Fibroblast of pulmonary artery (primary cell): ENCODE measurements at places on chromosomes 7 and 10.

GRCh38 chr7:20778063-20778721 is 8.5 kb downstream of the SP8 start:
- peak; percentile 35 for DNase-seq

GRCh38 chr10:15293862-15294842 is 76.9 kb downstream of the FAM171A1 start:
- DNase-seq, result peak; percentile 29

GRCh38 chr10:96706331-96706853 is 13.9 kb downstream of the PIK3AP1 start:
- DNase-seq, result no peak

DNA sequence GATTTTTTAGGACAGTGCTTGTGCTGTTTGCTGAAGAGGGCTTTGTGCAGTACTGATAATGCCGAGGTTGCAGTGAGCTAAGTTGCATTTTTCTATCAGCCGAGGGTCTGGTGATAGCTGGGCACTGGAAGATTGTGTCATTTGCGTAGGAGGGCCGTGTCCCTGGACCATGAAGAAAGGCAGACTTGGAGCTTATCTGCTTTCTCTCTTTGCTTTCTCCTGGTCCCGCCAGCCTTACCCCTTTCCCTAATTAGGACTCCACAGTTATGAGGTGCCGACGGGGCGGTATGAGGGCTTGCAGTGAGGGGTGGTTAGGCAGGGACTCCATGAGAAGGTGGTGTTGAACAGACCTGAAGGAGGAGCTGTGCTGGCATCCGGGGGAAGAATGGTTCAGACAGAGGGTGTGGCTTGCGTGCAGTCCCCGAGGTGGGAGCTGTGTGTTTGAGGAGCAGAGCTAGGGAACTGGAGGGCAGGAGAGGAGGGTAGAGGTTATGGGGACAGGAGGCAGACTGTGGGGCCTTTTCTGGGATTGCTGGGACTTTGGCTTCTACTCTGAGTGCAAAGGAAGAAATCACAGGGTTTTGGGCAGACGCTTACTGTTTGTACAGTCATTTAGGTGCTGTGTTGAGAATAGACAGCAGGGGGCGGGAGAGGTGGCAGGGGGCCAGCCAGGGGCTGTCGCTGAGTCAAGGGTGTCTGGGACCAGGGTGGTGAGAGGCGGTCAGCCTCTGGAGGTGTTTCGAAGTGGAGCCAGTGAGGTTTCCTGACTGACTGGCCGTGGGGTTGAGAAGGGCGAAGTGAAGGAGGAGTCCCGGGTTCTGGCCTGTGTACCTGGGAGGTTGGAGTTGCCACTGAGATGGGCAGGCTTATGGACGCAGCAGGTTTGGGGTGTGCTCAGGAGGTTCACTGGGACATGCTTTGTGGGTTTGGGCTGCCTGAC is 43.4 kb downstream of the PRF1 start:
- DNase-seq, result peak; percentile 58

DNA sequence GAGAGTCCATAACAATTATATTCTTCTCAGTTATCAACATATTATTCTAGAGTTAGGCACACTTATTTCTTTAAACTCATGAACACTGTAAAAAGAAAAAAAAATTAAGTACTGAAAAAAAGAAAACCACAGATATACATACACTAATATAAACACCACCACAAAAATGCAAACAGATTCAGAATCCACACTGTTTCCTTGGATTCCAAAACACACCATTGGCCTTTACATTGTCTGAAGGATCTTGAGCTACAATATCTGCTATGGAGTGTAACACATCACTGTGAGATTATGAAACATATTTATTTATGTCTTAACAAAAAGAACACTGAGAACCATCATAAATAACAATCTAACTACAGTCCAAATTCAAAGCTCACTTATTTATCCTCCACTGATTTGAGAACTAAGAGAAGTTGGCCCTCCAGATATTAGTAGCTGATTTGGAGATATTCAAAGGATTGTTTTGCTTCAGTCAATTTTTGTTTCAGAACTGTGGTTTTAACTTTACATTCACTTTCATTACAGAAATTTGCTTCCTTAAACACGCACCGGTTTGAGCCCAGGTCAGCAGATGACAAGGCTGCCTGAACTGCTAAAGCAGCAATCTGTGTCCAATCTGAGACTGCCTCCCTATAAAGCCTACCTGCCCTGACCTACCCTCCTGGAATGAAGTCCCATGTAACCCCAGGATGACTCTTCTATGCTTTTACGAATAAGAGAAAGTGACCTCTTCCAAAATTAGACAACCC is 47.0 kb upstream of the CDK1 start:
- no peak for DNase-seq

DNA sequence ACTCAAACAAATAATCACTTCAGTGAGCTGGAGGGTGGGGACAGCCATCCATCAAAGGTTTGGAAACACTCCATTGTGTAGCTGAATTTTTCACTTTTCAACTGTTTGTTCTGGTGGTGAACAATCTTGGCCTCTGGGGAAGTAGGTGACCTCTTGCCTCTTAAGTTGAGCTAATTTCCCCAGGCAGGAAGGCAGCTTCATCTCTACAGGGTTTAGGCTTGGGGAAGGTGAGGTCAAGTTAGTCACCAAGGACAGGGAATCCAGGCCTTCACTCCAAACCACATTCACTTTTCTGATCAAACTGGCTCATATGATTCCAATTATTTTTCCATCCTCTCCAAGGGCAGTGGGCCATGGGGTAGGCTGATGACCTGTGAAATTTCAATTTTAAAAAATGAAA is 138.3 kb upstream of the HABP2 start:
- DNase-seq, result no peak

GRCh38 chr10:83037653-83038052 is 1101.7 kb upstream of the GHITM start:
- peak; percentile 2 for DNase-seq

DNA sequence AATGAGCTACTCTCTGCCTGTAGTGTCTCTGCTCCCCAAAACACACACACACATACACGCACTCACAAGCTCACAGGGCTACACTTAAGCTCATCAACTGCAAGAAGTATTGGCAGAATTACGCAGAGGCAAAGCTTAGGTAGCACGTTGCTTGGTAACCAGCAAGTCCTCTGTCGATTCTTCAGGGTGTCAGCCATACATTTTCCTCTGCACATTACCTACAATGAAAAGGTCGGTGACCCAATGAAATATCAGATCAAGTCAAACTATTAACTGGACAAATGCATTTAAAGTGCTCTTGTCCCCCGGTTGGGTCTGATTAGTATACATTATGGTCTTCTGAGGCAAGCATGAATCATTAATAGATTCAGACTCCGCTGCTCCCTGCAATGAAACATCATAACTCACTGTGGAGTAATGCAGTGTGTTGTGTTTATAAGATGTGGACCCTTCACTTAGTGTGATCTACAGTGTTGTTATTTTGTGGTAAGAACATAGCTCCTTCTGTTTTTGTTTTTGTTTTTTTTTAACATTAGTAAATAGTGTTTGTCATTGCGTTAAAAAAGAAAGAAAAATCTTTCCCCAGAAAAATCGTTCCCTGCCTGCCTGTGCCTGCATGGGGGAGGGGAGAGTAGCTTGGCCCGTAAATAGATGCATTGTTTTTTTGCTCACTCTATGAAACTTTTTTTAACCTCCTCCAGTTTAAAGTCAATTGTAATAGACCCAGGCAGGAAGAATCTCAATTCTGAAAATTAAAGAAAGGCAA is 325.5 kb downstream of the SFMBT2 start:
- no peak for DNase-seq

- DNase-seq, result no peak
Observed at GRCh38 chr7:70459546-70459945, 672.4 kb upstream of the GALNT17 start.

DNA sequence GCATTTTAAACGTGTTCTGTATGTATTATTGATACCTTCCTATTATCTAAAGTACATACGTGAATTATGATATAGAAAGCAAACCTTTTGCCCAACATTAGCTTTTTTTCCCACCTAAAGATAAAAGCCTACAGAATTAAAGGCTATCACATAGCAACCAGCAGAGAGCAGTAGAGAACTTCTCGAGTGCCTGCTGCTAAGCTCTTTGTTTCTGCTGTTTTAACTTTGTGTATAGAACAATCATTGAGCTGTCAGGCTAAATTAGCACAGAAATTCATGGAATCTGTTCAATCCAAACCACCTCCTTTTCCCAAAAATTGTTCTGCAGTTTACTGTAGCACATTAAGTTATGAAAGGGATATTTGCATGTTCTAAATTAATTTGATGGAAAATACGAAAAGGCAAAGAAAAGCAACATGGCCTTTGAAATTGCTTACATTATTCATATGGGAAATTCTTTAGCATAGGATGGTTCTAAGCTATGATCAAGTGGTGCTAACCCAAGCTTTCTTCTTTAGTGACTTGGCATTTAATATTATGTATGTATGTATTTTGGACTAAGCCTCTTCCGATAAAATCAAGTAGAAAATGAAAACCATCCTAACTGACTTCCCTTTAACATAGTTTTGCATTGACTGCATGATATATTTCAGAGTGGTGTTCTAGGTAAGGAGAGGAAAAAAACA is 1288.5 kb downstream of the GATA3 start:
- DNase-seq, result peak; percentile 61
